GOT3 (cell line): ENCODE measurements at places on chromosomes 13 and 19.

DNA sequence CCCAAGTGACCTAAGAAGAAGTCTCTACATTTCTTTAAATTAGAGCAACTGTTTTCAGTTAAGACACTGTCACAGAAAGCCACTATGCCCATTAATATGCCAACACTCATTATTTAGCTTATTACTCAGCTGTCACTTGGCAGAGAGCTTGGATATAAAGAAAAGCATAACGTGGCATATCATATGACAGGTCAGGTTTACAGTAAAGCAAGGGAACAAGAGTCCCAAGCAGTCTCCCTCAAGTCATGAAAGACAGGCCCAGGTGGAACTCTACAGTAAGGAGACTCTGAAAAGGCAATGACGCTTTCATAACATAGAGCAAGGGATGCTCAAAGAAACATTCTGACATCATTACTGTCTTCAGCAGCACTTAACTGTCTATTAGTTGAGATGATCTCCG is 6.3 kb downstream of the LHFPL6 start:
- DNase-seq: no peak

GRCh38 chr19:31668921-31669320 is 319.7 kb upstream of the TSHZ3 start:
- no peak for DNase-seq

GRCh38 chr19:7685546-7686445 is 5.2 kb downstream of the TRAPPC5 start:
- no peak for DNase-seq

DNA sequence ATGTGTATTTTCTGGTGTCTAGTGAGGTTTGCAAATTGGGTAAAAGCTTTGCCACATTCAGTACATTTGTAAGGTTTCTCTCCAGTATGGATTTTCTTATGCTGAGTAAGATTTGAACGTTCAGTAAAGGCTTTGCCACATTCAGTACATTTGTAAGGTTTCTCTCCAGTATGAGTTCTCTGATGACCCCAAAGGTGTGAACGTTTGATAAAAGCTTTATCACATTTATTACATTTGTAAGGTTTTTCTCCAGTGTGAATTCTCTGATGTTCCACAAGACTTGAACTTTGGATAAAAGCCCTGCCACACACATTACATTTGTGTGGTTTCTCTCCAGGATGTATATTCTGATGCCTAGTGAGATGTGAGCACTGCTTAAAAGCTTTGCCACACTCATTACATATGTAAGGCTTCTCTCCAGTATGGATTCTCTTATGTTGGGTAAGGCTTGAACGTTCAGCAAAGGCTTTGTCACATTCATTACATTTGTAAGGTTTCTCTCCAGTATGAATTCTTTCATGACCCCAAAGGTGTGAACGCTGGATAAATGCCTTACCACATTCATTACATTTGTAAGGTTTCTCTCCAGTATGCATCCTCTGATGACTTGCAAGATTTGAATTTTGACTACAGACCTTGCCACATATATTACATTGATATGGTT is 17.4 kb downstream of the ZNF677 start:
- DNase-seq: no peak

- DNase-seq: peak; percentile 62
Observed at GRCh38 chr19:56538254-56538760, 441 bp upstream of the ZFP28 start.

DNA sequence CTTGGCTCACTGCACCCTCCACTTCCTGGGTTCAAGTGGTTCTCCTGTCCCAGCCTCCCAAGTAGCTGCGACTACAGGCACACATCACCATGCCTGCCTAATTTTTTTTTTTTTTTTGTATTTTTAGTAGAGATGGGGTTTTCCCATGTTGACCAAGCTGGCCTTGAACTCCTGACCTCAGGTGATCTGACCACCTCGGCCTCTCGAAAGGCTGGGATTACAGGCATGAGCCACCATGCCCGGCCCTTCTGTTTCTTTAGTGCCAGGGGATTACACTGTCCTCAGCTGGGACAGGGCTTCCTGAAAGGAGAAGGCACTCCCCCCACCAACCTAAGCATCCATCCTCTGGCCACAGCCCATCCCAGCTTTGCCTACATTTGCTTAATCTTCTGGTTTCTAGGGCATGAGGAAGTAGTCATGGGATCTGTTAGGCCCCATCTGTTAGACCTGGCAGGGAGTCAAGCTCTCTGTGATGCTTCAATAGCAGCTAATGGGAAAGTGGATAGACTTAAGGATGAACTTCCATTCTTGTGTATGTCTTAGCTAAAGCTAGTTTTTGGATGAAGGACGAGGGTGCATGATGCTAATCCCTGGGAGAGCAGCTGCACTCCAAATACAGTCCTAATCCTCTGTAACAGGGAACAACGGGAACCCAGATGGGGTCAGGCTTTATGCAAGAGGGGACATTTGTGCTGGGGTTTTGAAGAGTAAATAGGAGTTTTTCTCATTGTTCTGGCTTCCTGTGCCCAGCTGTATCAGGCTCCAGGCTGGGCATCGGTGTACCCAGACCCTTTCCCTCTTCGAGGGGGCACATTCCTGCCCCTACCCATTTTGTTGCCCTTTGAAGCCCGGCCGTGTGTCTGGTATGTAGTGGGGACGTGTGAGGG is 2.6 kb downstream of the VAV1 start:
- DNase-seq: no peak

- DNase-seq: no peak
Observed at GRCh38 chr13:40148101-40148500, 492.6 kb downstream of the COG6 start.

DNA sequence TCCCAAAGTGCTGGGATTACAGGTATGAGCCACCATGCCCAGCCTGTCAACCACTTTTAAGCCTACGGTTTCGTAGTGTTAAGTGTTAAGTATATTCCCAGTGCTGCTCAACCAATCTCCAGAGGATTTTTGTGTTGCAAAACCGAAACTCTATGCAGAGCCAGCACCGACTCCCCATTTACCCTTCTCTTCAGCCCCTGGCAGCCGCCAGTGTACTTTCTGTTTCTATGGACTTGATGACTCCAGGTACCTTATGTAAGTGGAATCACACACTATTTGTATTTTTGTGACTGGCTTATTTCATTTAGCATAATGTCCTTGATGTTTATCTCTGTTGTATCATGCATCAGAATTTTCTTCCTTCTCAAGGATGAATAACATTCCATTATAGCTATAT is 1.1 kb downstream of the SULT2A1 start:
- DNase-seq: no peak

DNA sequence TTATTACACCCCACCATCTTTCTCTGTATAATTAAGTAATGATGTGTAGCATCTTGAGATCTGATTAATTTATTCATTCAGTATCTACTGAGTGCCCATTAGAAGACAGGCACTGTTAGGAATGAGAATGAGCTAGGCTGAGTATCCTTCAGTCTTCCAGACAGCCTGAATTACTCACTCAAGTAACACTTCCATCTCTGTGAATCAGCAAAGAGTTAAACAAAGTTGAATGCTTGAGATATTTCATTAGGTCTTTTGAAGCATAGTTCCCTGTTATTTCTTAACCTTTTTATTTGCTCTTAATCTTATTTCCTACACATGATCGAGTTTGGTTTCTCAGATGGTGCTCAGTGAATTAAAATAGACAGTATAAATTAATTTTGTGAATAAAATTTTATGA is 413.7 kb downstream of the DCT start:
- DNase-seq: no peak

DNA sequence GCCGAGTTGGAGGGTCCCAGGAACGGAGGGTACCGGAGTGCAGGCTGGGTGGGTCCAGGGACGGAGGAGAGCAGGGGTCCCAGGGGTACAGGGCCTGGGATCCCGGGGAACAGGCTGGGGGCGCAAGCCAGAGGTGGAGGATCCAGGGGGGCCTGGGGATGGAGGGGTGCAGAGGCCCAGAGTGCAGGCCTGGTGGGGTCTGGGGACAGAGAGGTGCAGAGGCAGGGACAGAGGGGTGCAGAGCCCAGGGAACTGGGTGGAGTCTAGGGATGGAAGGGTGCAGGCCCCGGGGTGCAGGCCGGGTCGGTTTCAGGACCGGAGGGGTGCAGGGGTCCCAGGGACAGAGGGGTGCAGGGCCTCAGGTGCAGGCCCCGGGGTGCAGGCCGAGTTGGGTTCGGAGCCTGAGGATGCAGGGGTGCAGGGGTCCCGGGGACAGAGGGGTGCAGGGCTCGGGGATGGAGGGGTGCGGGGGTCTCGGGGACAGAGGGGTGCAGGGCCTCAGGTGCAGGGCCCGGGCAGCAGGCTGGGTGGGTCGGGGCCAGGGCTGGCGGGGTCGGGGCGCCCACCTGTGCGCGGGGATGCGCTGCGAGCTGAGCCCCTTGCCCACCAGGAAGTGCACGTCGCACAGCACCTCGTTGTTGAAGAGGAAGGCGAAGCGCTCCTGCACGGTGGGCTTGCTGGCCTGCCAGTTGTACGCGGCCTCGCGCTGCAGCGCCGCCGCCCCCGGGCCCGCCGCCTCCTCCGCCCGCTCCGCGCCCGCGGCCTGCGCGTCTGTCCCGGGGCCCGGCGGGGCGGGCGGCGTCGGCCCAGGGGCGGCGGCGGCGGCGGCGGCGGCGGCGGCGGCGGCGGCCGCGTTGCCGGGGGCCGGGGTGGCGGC is 545 bp downstream of the BTBD2 start:
- DNase-seq: no peak

DNA sequence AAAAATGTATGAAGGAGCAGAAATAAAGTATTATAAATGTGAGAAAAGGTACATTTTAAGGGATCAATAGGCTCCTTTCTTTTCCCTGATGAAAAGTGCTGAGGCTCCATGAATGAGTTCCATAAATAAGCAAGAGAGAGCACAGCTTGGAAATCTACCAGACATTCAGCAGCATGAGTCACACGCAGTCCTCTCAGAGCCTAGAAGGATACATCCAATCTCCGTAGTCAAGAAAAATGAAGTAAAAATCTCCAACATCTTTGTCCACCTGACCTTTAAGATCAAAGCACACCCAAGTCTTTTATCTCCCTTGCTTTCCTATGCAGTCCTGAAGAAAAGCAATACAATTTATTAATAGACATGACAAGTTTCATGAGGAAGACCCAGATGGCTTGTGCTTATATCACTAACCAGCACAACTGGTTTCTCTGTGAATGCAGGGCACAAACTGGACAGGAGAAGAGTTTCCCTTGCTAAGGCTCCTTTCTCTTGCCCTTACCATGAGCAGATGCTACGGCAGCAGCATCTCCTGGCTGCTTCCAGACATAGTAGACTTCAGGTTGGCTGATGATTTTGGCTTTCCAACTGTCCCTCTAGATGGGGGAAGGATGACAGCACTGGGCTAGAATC is 730.8 kb downstream of the EFNB2 start:
- no peak for DNase-seq

GRCh38 chr19:46065486-46066071 is 24.8 kb upstream of the IGFL4 start:
- no peak for DNase-seq

GRCh38 chr13:96093296-96094006 is 3.5 kb downstream of the HS6ST3 start:
- DNase-seq: no peak

DNA sequence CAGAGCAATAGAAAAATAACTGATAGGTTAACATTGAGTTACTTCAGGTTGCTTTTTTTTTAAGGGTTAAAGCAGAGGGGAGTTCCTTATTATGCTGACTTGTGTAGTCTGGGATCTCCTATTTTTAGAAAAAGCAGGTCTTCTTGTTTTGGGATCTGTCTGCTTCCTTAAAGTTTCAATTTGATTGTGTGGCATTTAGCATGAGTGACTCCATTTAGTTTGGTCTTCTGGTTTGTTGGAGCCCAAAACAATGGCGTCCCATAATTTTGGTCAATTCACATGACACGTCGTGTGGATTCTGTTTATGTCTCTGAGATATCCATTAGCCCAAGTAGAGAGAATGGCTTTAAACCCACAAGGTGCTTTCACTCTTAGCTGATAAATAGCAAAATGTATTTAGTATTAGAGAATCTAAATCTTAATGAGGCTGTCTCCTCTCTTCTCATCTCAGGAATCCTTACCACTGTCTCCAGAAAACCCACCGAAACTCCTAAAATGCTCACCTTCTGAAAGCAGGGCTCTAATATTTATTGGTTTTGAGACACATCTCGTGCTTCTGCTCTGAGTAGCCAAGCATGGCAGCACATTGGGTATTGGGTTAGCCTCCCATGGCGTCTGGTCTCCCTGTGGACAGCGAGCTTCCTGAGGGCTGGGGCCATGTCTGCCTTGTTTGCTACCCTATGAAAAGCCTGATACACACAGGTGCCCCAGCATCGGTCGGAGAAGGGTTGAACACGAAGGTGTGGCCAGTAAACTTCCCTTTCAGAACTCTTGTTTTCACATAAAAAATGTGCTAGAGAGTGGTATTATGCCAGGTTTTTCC is 67.2 kb upstream of the GPR183 start:
- DNase-seq: no peak

DNA sequence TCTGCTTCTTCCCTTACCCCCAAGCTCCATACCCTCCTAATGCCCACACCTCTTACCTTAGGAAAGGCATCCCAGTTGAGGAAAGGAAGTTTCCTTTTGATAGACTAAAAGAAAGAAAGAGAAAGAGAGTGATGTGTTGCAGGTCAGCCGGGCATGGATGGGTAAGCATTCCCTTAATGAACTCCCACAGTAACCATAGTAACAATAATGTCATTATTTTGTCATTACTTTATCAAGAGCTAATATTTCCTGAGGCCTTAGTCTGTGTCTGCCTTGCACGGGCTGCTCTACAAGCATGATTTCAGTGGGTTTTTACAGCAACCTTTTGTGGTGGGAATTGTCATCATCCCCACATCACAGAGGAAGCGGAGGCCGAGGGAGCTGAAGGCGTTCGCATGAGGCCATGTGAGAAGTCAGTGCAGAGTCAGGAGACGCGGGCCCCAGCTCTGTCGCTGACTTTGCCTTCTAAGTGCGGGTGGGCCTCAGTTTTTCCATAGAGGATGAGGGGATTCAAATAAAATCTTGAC is 2.5 kb downstream of the KRTDAP start:
- no peak for DNase-seq

DNA sequence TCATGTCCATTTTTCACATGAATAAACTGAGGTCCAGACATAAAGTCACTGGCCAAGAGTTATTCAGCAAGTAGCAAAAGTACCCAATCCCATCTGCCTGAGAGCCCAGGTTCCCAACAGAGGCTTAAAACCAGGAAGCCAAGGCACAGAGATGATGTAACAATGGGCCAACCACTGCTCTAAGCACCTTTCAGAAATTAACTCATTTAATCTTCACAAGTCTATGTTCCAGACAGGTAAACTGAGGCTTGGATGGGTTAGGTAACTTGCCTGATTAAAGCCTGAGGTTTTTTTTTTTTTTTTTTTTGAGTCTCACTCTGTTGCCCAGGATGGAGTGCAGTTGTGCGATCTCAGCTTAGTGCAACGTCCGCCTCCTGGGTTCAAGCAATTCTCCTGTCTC is 4.0 kb upstream of the DYRK1B start:
- no peak for DNase-seq

DNA sequence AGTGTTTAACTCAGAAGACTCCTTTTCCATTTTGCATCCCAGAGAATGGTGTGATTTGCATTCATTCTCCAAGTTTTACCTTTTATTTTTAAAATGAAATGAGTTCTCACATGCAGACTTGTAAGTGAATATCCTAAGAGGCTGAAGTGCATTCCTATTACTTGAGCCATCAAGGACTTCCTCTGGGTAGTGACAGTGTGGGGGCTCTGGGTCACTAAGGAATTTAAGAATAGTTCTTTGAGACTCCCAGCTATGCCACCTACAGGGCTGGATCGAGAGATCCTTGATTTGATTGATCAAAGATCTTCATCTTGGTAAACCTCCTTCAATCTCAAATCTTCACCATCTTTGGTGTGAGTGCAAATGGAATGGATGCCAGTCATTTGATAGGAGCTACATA is 36.3 kb upstream of the SLC10A2 start:
- DNase-seq: no peak
